Activated CD4-positive, CD25-positive, alpha-beta regulatory T cell (primary cell): ENCODE measurements at places on chromosomes 2 and 18.

GRCh38 chr2:33015421-33016142 is 68.8 kb downstream of the LTBP1 start:
- no peak for DNase-seq

- DNase-seq = no peak
Observed at GRCh38 chr2:85132834-85133637, at the start of gene TCF7L1. TCF7L1 (plus strand) TSS chr2:85133392; CDS start chr2:85133685, 293 bp downstream.

DNA sequence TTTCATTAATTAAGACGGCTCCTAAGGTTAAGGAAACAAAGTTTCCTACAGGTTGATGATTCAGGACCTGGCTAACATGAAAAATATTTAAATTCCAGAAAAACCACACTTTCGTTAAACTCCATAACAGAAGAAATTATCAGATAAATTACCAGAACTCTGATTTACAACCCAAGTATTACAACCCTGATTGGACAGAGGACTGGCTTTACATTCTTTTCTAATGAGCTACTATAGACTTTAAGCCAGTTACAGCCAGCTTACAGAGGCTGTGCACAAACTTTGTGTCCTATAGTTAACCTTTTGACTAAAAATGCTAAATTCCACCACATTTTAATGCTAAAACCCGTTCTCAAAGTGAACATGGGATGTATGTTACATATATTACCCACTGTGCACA is 458.6 kb downstream of the KCNJ3 start:
- no peak for DNase-seq

DNA sequence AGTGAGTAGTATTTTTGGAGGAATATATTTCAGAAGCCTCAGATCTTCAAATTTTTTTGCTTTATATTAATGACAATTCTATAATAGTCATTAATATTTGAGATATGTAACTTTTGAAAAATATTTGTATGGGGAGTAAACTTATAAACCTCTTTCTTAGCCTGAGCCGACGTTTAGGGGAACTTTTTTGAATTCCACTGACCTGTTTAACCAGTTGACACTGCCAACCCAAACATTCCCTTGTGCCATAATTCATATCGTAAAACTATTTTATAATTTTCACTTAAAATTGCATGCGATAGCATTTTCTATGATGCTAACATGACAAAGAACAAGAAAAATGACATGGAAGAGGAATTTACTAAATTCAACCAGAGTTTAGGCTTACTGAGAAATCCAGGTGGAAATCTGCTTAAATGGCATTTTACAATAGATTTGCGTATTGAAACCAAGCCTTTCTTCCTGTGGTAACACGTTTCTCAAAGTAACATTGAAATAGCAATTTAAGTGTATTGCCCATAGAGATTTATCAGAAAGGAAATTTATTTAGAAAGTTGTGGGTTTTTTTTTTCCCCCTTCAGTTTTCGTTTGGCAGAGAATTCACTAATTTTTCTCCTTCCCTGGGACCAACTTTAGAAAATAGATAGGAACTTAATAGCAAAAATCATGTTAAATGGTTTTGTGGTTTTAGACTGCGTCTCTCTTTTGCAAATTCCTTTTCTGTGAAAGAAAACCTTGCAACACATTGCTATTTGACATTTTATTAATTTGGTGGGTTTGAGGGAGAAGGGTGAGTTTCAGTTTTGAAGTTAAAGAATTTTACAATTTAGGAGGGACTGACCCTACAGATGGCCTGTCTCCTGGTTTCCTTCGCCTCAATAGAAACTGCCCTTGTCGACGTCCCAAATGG is 77.4 kb downstream of the TANC1 start:
- no peak for DNase-seq

GRCh38 chr2:232013701-232014353 is 52.3 kb downstream of the DIS3L2 start:
- no peak for DNase-seq

DNA sequence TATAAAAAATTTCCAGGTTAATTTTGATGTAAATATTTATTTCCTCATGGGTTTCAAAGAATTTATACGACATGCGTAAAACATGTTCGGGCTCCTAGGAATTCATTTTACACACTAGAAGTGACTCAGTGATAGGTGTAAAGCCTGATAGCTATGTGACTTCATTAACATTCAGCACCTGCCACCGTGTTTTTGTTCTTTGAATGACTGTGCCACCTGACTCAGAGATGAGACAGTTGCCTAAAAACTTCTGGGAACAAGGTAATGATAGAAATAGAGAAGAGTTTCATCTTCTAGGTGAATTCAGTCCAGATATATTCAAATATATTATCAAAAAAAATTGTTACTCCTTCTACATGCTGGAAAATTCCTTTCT is 10.0 kb downstream of the IL1R2 start:
- DNase-seq = no peak
